ENCODE measurements at places on chromosomes 5 and 9. TPM values are rescaled to one million over a fixed set of nuclear protein-coding genes. Genes with fewer than 3 reads are reported as not detected.

Gene PPIC
- polyA plus RNA-seq = not detected

Gene IL5
- not detected for polyA plus RNA-seq

Gene SPATA31D4
- polyA plus RNA-seq = not detected

Gene PCDHGA8
- not detected for polyA plus RNA-seq
